ENCODE measurements at places on chromosomes 5 and 9.
A peak's percentile ranks its signal among the peaks of the same experiment; 100 is the strongest.

DNA sequence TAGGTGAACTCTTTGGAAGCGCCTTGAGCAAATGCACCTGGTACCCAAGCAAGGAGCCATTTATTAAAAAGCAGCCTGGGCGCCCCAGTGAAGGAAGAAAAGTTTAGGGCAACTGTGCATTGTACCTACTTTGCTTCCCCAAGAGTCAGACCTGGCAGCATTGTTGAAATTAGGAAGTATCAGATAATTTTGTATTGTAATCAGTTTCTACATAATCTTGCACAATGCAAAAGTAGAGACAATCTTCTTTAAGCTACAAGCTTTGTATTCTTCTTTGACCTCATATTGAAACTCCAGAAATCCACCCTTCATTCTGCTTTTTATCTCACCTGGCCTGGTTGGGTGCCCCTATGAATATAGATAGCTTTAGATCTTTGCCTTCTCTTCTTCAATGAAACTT lies 490.8 kb downstream of the RASEF start:
- DNase-seq, result no peak

DNA sequence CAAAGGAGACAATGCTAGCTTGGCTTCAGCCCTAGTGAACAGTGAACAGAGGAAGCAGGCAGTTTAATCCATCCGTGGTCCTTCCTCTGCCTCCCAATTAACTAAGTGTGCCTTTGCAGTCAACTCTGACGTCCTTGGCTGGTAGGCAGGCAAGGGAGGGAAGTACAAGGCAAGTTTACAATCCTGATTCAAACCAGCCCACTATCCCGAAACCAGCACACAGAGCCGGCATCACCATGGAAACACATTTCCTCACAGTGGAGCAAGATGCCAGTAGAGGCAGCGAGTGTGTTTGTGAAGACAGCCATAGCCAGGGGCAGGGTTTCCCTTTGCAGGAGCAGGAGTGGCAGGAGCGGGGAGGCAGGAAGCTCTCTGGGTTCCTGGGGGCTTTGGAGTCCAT lies 73.9 kb downstream of the GOLPH3 start:
- no peak for DNase-seq

- DNase-seq, result no peak
Measured at GRCh38 chr5:72857396-72857795, 40.9 kb downstream of the TNPO1 start.

- DNase-seq, result no peak
Measured at GRCh38 chr5:40653221-40654022, 26.3 kb upstream of the PTGER4 start.

DNA sequence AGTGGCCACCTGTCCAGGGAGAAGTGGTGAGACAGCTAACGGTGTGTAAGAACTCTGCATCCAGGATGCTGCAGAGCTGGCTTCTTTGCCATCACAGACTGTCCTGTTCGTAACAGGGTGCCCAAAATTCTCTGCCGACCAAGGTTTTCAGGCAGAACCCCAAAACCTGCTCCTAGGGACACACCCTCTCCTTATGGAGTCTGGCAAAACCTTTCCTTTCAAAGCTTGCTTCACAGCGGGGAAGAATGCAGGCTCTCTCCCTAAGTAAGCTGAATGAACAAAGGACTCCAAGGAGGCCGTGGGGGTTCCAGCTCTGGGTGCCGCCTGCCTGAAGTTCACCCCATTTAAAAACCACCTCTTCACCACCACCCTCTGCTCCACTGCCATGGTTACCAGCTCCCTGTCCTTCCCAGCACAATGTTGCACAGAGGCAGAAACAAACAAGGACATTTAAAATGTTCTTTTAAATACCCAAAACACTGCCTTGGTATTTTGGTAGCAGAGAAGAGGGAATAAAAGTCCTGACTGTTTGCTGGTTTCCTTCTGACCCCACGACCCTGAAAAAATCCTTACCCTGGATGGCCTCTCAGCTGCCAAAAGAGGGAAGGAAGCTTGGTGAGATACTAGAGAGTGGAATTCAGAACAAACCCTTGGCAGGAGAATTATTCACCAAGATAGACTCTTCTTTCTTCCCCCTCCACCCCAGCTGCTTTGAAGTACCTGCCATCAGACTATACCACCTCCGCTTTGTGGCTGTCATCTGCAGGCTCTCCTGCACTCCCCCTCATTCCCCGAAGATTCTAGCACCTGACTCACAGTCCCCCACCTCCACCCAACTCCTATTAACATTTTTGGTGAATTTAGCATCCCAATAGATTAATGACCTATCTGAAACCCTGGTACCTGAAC lies 7.1 kb upstream of the KLF9 start:
- DNase-seq, result peak; percentile 42

- DNase-seq, result no peak
Measured at GRCh38 chr9:136025481-136025880, 64.3 kb upstream of the UBAC1 start.

DNA sequence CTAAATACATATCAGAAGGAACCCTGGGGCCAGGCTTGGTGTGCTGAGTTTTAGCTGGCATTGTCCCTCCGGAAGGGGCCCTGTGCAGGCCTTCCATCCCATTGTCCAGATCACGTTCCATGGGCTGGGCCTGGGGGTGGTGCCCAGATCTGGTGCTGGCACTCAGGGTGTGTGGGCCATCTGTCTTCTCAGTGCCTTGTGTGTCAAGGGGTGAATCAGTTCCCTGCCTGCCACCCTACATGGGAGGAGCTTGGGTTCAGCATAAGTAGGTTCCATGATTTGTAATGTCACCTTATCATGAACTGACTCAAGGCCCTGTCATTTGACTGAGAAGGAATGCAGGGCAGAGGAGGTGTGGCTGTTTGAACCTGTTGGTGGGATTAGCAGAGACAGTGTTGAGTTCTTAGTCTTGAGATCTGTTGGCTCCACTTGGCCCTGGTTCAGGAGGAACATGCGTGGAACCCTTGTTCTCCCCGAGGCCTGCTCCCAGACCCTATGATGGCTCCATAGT lies 176.8 kb downstream of the MACROH2A1 start:
- peak; percentile 45 for DNase-seq

GRCh38 chr5:3535414-3536211 lies 60.0 kb upstream of the IRX1 start:
- no peak for DNase-seq

GRCh38 chr5:170597109-170597751 lies 93.4 kb downstream of the KCNIP1 start:
- DNase-seq, result no peak

GRCh38 chr5:95114305-95114704 lies 170.6 kb downstream of the MCTP1 start:
- DNase-seq, result no peak

Data from stomach (tissue), 19 donors.